ENCODE measurements at places on chromosomes 4 and X.

DNA sequence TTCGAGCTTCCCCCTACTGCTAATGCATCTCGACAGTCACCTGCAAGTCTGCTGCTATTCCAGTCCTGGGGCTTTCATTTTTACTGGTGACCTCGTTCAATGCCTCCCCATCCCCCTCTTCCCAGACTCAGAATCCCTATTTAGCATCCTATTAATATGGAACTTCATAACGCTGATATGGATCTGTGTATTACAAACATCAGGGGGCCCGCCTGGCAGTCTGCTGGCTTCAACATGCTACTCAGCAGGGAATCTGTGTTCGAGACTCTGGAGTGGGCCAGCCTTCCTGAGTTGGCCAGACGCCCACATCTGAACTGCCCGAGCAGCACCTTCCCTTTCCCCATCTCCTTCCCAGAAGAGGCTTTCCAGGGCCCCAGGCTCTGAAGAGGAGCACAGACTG, 173.9 kb upstream of the PPARGC1A start:
- no peak for DNase-seq

DNA sequence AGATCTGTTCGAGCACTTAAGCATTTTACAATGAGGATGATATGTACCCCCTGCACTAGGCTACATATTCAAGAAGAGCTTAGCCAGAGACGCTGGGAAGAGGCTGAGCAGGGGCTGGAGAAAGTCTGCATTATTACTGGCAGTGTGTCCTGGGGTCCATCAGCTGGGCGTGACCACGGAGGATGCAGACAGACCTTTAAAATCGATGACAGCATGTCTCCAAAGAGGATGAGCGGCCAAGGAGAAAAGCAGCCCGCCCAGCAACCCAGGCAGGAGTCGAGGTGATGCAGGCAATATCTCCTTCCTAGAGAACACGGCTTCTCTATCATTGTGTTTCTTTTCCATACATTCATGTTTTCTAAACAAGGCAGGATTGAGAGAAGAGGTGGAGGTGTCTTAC, 300.7 kb downstream of the USP46 start:
- no peak for DNase-seq

GRCh38 chrX:20461576-20461975, 194.9 kb upstream of the RPS6KA3 start:
- no peak for DNase-seq

DNA sequence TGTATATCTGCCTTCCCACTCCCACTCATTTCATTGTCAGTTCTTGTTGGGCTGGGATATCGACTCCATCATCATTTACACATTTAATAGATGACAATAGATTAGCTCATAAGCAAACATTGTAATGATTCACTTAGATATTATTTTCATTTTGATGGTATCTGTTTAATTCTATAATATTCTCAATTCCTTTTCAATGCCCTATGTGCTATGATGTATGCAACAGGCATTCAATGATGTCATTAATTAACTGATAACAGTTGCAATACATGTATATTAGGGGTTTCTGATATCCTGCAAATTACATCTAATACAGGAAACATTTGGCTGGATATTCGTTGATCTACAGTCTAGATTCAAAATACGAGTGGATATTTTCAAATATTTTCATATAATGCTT, 850.5 kb downstream of the CCSER1 start:
- DNase-seq = no peak

GRCh38 chr4:10736895-10737294, 52.3 kb upstream of the CLNK start:
- DNase-seq = no peak

- DNase-seq = no peak
Measured at GRCh38 chr4:146398404-146398803, 123.3 kb downstream of the SLC10A7 start.

GRCh38 chrX:115679460-115679859, 118.5 kb downstream of the PLS3 start:
- no peak for DNase-seq

GRCh38 chr4:73864961-73865360, 4.2 kb upstream of the CXCL1 start:
- no peak for DNase-seq

GRCh38 chr4:38099908-38100407, 139.8 kb downstream of the PTTG2 start:
- DNase-seq = no peak

Data from activated CD4-positive, alpha-beta T cell treated with anti-CD3 and anti-CD28 coated beads for 1 hour (primary cell).